ENCODE measurements at places on chromosomes 6 and 20.

GRCh38 chr20:483815-484644 lies 21.7 kb upstream of the TBC1D20 start:
- peak; percentile 8 for DNase-seq

GRCh38 chr6:31423550-31423949 lies 20.2 kb downstream of the MICA start:
- DNase-seq: no peak

- no peak for DNase-seq
Observed at GRCh38 chr20:8154638-8155037, 22.6 kb downstream of the PLCB1 start.

DNA sequence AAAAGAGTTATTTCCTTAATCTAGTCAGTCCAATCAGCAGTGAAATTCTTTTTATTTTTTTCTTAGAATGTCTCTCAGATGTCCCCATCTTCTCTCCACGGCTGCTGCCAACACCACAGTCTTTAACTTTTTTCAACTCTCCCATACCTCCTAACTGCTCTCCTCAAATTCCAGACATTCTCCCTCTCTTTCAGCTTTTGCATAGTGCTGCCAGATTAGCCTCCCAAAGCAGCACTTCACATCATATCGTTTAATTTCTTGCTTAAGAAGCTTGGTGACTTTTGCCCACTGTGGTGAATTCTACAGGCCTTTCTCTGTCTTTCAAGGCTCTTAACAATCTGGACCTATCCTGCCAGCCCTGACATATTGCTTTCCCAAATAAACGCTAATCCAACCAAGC lies 233.4 kb downstream of the UST start:
- no peak for DNase-seq

- DNase-seq: no peak
Observed at GRCh38 chr6:73024598-73024997, 200.7 kb downstream of the KHDC1L start.

GRCh38 chr20:36031806-36032205 lies 63.4 kb downstream of the CNBD2 start:
- no peak for DNase-seq

DNA sequence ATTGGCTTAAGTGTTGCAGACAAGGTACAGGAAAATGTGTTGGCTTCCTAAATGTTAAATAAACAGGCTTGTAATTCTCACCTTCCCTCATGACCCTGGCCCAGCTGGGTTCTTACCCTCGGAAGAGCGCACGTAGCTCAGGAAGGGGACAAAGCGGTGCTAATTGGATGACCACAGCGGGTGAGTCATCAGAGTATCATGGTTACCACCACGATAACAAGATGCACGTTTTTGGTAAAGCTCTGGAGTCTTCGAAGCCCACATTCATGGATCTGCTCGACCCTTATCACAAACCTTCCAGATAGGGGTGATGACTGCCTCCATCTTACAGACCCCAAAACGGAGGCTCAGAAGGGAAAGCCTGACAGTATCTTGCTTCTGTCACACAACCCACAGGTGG lies 32.8 kb downstream of the APCDD1L start:
- DNase-seq: no peak

- DNase-seq: no peak
Observed at GRCh38 chr20:59938696-59939051, 1.4 kb downstream of the PPP1R3D start.

- DNase-seq: no peak
Observed at GRCh38 chr6:13579911-13580310, 5.5 kb downstream of the SIRT5 start.

GRCh38 chr6:159761129-159761872 lies 544 bp upstream of the ACAT2 start:
- peak; percentile 42 for DNase-seq

DNA sequence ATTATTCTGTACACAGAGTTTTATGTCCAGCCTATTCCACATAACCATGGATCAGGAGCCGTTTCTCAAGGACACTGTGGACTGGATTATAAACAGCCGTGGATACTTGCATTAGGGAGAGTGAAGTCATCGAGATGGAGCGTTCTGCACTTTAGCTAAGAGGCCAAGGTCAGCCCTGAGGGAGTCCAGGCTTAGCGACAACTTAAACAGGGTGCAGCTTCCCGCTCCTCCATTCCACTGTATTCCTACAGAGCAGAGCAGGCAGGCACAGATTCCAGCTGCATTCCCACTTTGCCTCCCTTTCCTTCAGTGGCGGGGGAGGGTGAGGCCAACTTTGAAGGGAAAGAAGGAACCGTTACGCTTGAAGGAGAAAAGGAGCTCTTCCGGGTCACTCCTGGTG lies 59.5 kb downstream of the RAMACL start:
- no peak for DNase-seq

GRCh38 chr6:53333439-53334408 lies 15.0 kb downstream of the ELOVL5 start:
- DNase-seq: no peak

- DNase-seq: no peak
Observed at GRCh38 chr6:105189026-105189820, 9.4 kb upstream of the POPDC3 start.

DNA sequence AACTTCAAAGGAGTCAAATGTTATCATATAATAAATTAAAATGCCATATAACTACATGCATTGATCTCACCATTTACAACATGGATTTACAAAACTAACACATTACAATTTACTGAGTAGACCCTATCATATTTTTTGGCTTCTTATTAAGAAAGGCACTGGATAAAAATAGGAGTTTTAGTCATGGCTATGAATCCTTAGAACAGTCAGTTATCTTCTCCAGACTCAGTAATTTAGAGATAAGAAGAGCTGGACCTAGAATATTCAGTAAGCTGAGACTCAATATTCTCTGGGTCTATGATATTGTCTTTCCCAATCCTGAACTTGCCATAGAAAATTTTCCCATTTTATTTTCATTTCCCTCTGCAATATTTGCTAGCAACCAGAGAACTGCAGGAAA lies 62.3 kb downstream of the ME1 start:
- no peak for DNase-seq

- no peak for DNase-seq
Observed at GRCh38 chr20:32116079-32116521, 6.6 kb downstream of the TM9SF4 start.

Data from NCI-H1105 (cell line).